Fibroblast of mammary gland (primary cell): ENCODE measurements at places on chromosomes 5 and 9.

DNA sequence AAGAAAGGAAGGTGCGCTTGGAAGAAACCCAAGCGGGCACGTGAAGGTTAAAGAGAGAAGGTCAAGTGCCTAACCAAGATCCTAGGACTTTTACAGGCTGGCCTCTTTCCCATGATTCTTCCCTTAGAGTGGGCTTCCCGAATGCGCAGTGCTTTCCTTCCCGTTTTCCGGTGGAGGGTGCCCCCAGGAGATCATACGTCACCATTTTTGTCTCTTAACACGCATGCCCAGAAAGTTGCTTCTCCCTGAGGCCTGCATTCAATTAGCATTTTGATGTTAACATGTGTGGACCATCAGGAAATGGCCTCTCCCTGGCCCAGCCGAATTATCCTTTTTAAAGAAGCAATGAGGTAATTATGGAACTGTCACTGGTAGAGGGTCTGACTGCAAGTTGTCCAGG, 1.9 kb upstream of the RUSC2 start:
- DNase-seq: peak; percentile 79

- no peak for DNase-seq
Observed at GRCh38 chr9:134393582-134394280, 67.5 kb downstream of the RXRA start.

- DNase-seq: no peak
Observed at GRCh38 chr9:87686520-87687090, 39.3 kb upstream of the CTSL start.

DNA sequence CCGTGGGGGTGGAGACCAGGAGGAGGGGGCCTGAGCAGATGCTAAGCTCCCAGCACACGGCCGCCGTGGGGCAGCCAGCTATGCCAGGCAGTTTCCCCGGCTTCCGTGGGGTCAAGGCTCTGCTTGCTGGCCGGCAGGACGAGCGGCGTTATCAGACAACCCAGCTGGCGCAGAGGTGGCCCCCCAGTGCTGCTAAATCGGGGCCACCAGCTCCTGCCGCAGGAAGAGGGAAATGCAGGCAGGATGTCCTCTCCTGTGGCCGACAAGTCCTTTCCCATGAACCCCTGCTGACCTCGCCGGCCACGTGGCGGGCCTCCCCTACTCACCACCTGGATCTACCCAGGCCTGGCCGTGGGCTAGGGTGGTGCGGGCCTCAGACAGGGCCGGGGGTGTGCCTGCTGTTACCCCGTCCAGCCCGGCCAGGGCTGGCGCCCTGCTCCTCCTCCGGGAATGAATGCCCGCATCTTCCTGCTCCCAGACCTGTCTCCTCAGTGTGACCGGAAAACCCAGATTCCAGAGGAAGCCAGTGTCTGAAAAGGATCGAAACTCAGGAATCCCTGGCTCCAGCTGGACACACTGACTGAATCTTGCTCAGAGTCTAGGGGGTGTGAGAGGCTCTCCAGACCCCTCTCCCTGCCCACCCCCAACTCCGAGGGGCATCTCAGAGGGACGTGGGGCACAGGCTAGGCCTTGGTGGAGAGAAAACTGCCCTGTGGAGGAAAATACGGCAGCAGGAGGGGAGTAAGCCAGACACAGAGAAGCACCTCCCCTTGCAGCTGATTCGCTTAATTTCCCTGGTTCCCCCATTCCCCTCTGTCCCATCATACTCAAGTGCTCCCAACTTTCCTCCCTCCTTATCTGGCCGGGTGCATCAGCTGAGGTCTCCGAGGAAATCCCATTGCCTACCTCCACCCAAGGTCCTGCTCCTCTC, 3.9 kb downstream of the FLT4 start:
- no peak for DNase-seq

GRCh38 chr9:80552931-80553330, 981.2 kb downstream of the TLE4 start:
- DNase-seq: peak; percentile 79

GRCh38 chr5:68962757-68963484, 130.9 kb upstream of the SLC30A5 start:
- peak; percentile 66 for DNase-seq

GRCh38 chr9:14314929-14315874, 1.3 kb upstream of the NFIB start:
- DNase-seq: peak; percentile 80

GRCh38 chr5:1800472-1801221, 560 bp upstream of the NDUFS6 start:
- DNase-seq: no peak

- peak; percentile 85 for DNase-seq
Observed at GRCh38 chr5:77086689-77087483, at the start of gene ZBED3. Gene ZBED3 (minus strand): TSS chr5:77087285. CDS start chr5:77077878, 9,407 bp downstream.

DNA sequence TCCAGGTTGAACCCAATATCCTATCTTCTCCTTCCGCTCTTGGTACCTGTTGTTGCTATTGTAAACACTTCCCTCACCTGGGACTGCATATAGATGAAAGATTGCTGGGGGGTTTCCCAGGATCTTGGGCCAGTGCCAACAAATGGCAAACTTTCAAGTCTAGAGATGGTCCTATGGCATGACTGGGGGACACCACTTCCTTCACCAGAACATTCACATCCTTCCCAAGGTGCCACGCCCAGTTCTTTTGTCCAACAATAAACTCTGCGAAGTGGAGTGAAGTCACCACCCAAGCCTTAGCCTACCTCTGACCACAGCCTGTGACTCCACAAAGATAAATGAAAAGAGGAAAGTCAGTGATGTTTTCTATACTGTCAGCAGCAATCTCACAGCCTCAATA, 34.4 kb downstream of the DOCK8 start:
- no peak for DNase-seq
